ENCODE measurements at places on chromosomes 13 and 19.

GRCh38 chr19:18135712-18136584 is 17.0 kb upstream of the PIK3R2 start:
- DNase-seq, result no peak

DNA sequence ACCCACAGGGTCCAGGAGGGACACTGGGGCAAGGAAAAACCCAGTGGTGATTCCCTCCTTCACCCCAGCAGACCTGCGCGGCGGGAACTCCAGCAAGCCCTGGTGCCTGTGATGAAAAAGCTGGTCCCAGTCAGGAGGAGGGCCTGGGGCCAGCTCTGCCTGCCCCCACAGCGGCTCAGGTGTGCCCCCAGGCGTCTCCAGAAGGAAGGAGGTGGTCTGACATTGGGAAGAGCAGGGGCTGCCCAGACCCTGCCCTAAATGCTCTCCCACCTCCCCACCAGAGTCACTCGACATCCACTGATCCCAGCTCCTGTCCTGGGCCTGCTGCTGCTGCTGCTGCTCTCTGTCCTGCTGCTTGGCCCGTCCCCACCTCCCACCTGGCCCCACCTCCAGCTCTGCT is 6.2 kb downstream of the PTH2 start:
- no peak for DNase-seq

GRCh38 chr13:100235311-100235901 is 146.5 kb downstream of the PCCA start:
- DNase-seq, result peak; percentile 55

GRCh38 chr13:71863254-71863865 is 3.6 kb downstream of the DACH1 start:
- no peak for DNase-seq

- DNase-seq, result peak; percentile 90
Measured at GRCh38 chr19:43901395-43902390, 33.4 kb downstream of the ZNF45 start.

- DNase-seq, result no peak
Measured at GRCh38 chr19:39951686-39952085, 17.3 kb upstream of the FCGBP start.

GRCh38 chr19:15200553-15201364 is at the start of gene NOTCH3:
Gene NOTCH3 (minus strand): TSS chr19:15200995. CDS start chr19:15200905, 90 bp downstream.
- DNase-seq, result no peak

- no peak for DNase-seq
Measured at GRCh38 chr19:43660971-43661360, 9.0 kb downstream of the PLAUR start.

DNA sequence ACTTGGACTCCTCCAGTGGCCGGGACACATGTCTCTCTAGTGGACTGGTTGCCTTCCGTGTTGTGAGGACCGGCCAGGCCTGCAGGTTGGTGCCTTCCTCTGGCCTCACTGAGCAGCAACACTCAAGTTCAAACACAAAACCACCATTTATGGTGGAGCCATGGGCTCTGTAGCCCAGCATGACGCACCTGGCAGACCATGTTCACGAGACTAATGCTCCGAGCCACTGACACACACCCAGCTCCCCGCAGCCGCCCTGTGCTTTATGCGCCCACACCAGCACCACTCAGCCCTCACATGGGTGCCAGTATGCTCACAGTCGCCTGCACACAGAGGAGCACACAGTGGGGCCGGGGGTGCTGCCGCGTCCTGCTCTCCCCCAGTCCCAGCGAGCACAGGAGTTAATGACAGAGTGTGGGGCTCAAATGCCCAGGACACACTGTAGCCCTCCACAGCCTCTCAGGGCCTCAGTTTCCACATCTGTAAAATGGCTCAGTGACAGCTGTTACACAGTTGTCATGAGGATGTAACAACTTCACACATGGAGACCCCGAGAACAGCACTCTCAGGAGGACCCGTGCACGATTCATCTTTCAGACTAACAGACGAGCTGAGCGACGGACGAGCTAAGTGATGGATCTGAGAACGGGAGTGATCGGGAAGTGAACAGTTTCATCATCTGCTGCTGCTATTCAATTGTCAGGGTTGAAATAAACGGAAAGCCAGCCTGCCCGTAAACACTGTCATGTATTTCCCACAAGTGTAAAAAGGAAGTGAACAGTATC is 7.8 kb downstream of the GAS6 start:
- no peak for DNase-seq

- no peak for DNase-seq
Measured at GRCh38 chr13:49052813-49053212, 77.1 kb downstream of the FNDC3A start.

GRCh38 chr13:35648201-35648600 is 171.7 kb upstream of the MAB21L1 start:
- DNase-seq, result no peak

DNA sequence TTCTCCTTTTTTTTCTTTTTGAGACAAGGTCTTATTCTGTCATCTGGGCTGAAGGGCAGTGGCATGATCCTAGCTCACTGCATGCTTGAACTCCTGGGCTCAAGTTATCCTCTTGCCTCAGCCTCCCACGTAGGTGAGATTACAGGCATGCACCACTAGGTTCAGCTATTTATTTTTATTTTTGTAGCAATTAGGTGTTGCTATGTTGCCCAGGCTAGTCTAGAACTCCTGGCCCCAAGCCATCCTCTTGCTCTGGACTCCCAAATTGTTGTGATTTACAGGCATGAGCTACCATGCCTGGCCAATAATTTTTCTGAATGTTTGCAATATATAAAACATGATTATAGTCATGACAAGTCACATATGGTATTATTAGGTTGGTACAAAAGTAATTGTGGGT is 161.1 kb upstream of the ATXN8OS start:
- no peak for DNase-seq

DNA sequence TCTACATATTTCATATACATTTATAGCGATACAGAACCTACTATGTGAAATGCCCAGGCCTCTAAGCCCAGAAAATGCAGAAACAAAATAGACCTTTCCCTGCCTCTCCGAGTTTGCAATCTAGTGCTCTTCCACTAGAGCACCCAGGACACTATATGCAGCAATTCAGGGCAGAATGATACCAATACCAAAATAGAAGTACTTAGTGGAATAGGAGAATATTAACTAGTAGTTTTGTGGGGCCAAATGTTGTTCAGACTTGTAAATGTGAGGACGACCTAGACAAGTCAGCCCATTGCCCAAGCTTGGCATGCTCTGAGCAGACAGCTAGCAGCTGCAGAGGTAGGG is 35.8 kb upstream of the FLT1 start:
- DNase-seq, result no peak

GRCh38 chr19:58183817-58184215 is 955 bp downstream of the ZNF274 start:
- DNase-seq, result no peak

GRCh38 chr13:90553159-90553558 is 794.3 kb upstream of the MIR17HG start:
- no peak for DNase-seq

DNA sequence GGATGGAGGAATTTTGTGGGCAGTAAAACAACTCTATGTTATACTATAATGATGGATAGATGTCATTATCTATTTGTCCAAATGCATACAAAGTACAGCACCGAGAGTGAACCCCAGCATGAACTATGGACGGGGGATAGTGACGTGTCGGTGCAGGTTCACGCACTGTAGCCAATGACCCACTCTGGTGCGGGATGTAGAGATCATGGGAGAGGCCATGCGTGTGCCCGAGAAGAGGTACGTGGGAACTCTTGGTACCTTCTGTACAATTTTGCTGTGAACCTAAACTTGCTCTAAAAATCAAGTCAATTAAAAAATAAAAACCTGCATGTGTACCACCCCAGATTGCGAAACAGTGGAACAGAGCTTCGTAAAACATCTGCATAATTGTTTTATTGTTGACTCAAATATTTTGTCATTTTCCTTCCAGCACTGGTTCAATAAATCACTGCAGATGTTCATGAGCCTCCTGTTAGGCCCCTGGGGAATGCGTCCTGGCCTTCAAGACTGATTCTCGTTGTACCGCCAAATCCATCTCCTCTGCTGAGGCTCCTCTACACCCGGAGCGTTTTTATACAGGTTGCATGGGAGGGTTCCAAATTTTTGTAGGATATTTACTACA is 30.9 kb downstream of the COL4A1 start:
- DNase-seq, result no peak

DNA sequence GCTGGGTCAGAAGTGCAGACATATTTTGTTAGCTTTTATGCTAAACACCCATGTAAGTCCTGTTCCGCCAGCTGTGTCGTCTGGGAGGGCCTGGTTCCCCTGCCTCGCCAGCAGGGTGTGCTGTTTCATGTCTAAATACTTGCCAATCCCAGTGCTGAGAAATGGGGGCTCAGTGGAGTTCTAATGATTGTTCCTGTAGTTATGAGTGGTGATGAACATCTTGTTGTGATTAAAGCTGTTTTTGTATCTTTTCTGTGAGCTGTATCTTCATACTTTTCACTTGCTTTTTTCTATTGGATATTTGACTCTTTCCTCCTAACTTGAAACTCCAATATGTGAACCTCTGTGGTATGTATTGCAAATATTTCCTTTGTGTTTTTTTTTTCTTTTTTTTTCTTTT is 32.7 kb downstream of the KDM4B start:
- DNase-seq, result no peak

DNA sequence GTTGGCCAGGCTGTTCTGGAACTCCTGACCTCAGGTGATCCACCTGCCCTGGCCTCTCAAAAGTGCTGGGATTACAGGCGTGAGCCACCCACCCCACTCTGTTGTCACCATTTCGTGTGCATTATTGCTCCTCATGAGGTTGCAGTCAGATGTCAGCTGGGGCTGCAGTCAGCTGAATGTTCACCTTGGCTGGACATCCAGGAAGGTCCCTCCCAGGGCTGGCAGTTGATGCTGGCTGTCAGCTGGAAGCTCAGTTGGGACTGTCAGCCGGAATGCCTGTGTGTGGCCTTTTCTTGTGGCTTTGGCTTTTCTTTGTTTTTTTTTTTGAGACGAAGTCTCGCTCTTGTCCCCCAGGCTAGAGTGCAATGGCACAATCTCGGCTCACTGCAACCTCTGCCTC is 6.6 kb downstream of the MEGF8 start:
- DNase-seq, result peak; percentile 58

DNA sequence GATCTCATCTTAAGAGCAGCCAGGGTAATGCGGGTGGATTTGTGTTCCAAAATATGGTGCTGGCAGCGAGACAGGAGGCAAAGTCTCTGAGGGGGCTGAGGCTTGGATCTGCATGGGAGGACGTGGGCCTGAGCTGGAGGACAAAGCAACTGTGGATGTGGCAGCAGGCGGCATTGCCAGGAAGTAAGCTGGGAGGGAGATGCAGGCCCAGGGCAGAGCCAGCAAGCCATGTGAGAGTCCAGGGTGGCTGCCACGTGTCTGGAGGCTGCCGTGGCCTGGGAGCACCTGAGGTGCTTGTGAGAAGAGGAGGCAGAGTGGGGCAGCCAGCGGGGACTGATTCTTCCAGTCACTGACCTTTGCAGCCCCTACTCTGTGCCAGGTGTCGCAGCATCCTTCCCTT is 52.0 kb downstream of the DPF1 start:
- peak; percentile 36 for DNase-seq

DNA sequence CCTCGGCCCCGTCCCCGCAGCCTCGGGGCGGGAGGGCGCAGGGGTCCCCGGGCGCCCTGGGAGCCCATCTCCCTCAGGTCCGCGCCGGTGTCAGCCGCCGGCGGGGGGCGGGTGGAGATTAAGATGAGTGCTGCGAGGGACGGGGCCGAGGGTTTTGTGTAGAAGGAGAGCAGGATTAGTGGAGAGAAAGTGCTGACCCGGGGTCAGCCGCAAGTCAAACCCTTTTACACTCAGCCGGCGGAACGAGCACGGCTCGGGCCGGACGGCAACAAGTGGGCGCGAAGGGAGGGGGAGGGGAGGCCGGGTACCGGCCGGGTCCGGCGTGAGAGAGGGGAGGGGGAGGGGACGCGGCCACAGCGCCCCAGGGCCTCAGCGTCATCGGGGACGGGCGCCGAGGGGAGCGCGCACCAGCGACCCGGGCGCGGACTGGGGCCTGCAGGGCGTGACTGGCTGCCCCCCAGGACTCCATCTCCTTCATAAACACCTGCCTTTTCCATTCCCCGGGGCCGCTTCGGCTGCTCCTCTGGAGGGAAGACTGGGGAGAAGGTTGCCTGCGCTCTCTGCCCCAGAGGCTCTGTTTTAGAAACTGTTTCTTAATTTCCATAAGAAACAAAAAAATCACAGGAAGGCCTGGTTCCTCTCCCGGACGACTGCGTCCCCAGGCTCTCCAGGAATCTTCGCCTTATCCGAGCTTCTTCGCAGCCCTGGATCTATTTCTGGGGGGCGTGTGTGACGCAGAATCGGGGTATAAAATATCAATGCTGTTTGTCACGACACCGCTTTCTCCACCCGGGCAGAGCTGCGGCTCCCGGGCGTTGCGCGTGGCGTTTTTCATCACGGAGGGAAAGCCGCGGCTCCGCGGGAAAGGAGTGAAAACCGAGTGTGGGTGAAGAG is 6.5 kb downstream of the SOX1 start:
- no peak for DNase-seq

GRCh38 chr13:102651392-102651791 is 43.5 kb downstream of the METTL21C start:
- no peak for DNase-seq

GRCh38 chr19:17743874-17744580 is 7.2 kb upstream of the FCHO1 start:
- no peak for DNase-seq

- no peak for DNase-seq
Measured at GRCh38 chr13:113471844-113472243, 18.6 kb upstream of the ADPRHL1 start.

GRCh38 chr19:43664018-43664417 is 6.0 kb downstream of the PLAUR start:
- no peak for DNase-seq

DNA sequence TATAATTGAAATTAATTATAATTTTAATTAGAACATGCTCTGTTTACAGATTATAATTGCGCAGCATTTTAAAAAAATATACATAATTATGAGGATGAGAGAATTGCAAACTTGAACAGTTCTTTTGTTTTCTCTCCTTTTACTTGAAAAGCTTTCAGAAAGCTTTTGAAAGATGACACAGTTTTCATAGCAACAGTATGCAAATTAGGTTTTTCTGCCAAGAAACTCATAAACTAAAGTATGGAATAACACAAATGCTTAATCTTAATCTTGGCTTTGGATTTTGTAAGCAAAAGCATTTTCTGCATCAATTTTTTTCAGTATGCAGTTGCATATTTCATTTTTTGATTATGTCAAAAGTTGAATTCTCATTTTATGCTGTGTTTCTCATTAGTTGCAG is 32.8 kb upstream of the AKAP11 start:
- DNase-seq, result no peak

DNA sequence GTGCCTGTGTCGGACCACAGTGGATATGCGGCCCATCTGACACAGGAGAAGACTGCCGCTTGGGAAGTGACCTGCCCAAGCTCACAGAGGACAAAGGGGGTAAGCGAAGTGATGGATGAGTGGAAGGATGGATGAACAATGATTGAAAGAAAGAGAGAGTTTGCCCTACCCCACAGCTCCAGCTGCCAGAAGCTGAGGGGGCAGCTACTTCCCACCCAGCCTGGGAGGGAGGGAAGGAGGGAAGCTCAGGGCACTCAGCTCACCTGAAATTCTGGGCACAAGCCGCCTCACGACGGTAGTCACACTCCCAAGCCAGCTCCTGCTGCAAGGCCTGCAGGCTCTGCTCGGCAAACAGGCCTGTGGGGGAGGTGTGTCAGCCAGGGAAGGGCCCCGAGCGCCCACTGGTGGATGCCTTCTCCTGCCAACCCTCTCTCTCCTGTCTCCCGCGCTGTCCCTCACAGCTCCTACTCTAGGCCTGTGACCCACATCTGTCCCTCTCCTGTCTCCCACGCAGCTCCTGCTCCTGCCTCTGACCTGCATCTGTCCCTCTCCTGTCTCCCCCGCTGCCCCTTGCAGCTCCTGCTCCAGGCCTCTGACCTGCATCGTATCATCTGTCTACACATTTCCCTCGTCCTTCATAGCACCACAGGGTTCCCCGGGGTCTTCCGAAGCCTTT is 12.0 kb upstream of the NUMBL start:
- DNase-seq, result peak; percentile 87

- DNase-seq, result no peak
Measured at GRCh38 chr19:3411636-3412035, 45.3 kb downstream of the NFIC start.
